Stimulated activated CD4-positive, alpha-beta T cell treated with anti-CD3 and anti-CD28 coated beads, Interleukin-1b, Interleukin-23, amount 100 ng/mL, for 1 hour (primary cell): ENCODE measurements at places on chromosomes 2 and 18.
A peak's percentile ranks its signal among the peaks of the same experiment; 100 is the strongest.

GRCh38 chr2:1613078-1613445, 131.3 kb downstream of the PXDN start:
- DNase-seq, result no peak

GRCh38 chr18:48680339-48681250, 141.8 kb downstream of the CTIF start:
- no peak for DNase-seq

GRCh38 chr2:167954495-167954894, 292.9 kb downstream of the STK39 start:
- DNase-seq, result no peak

- peak; percentile 13 for DNase-seq
Measured at GRCh38 chr2:64018701-64019082, 536 bp downstream of the VPS54 start.

GRCh38 chr2:128612628-128613027, 294.0 kb upstream of the HS6ST1 start:
- DNase-seq, result no peak

DNA sequence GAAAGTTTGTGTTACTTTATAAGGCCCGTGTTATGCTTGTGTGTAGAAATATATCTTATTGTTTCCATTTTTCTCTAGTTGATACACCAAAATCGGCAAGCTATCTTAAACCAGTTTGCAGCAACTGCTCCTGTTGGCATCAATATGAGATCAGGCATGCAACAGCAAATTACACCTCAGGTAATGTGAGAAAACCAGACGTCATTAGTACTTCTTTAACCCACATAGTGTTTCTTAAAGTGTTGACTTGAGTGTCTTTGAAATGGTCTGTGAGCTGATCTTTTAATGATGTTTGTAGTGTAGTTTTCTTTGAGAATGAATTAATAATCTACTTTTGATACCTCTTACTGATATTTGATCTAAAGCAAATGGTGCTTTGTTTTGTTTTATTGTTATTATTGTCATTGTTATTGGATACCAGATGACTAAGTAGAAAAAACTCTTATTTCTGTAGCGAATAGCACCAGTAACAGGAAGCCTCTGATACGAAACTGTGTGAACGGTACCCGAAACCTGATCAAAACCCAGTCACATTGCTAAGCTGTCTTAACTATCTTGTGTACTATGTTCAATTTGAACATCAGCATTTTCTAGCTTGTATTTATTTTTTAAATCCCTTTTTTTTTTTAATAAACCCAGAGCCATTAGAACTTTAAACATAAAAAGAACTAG, 53.7 kb downstream of the PTRHD1 start:
- DNase-seq, result no peak

GRCh38 chr18:10025711-10026670, 112.2 kb downstream of the VAPA start:
- DNase-seq, result no peak

- no peak for DNase-seq
Measured at GRCh38 chr2:40639320-40639719, 187.4 kb upstream of the SLC8A1 start.

- DNase-seq, result no peak
Measured at GRCh38 chr18:77366720-77367641, 117.3 kb downstream of the GALR1 start.

DNA sequence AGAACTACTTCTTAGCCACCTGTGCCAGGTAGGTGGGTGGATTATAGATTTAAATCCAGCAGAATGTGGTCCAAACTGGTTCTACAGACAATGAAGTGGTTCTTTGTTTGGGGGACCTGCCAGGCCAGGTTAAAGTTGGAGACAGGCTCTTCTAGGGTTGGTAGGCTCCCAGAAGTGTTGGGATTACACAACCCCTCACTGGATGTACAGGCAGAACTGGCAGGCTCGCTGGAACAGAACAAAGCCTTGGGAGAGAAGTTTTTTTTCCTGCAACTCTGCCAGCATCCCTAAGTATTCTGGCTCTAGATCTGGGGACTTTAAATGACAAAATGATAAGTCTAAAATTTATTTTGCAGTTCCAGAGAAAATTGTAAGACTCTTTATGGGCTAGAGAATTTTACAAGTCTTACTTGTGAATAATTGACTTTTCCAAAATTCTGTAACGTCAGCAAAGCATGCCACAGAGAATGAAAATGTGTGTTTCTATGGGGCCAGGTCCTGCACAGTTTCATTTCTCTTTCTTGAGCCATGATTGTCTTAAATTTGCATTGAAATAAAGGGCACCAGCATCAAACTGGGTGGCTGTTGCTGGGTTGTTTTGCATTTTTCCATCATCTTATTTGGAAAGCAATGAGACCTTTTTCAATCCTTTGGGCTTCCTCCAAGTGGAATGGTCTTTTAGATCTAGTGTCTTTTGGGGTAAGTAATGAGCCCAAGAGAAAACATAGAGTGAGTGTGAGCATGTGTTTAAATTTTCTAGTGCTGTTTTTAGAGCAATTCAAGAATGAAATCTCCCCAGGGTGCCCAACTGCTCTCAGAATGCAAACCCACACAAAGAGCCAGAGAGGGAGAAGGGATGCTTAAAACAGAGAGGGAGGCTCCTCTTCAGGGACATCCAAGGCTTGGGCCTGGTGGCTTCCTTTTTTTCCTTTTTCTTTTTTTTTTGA, 32.4 kb upstream of the ATL2 start:
- no peak for DNase-seq

- DNase-seq, result no peak
Measured at GRCh38 chr2:15096873-15097272, 464.3 kb downstream of the NBAS start.

- DNase-seq, result no peak
Measured at GRCh38 chr2:5227062-5227699, 465.0 kb upstream of the SOX11 start.

DNA sequence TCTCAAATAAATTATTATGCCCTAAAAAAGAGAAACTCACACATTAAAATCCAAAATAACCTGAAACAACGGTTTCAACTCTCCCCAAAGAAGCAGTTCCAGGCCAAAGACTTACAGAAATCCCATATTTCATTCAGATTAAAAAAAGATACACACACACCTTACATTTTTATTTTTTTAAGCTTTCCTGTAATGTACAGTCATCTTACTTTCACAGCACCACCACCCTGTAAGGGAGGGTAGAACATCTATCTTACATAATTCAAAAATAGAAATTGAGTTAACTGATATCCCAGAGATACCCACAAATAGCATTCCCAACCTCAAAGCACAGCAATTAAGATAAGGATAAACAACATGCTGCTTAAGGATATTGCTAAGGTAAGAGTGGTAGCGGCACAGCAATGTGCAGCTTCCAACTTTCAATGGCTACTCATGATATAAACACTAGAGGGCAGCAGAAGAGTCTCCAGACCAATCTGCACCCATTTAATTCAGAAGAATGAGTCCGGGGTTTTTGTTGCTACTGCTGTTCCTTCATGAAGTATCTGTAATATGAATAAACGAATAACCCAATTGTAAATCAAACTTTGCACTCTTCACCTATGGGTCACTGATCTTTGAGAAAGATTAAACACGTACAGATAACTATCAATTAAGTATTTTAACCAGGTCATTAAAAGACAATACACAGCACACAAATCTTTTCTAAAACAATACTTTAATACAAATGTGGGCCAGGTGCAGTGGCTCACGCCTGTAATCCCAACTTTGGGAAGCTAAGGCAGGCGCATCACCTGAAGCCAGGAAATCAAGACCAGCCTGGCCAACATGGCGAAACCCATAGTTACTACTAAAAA, 11.3 kb downstream of the GFPT1 start:
- DNase-seq, result no peak

DNA sequence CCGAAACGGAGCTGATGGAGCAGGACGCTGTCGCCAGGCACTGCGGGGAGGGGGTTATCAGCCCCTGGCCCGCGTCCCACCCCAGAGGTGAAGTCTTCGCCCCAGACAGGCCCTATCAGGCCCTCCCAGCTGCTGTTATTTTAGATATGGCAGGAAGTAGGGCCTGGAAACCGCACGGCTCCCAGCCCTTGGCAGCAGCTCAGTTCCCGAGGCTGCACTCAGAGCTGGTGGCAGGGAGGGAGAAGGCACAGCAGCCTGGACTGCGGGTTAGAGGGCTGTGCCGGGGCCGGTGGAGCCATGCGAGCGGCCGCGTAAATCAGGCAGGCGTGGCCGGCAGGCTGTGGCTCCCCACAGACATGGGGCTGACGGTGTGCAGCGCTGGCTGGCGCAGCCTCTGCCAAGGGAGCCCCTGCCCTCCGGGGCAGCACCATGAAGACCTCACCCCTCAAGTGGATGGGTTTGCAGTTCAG, 111.4 kb downstream of the NFATC1 start:
- DNase-seq, result no peak

GRCh38 chr18:22683196-22683676, 249.9 kb upstream of the RBBP8 start:
- DNase-seq, result no peak

DNA sequence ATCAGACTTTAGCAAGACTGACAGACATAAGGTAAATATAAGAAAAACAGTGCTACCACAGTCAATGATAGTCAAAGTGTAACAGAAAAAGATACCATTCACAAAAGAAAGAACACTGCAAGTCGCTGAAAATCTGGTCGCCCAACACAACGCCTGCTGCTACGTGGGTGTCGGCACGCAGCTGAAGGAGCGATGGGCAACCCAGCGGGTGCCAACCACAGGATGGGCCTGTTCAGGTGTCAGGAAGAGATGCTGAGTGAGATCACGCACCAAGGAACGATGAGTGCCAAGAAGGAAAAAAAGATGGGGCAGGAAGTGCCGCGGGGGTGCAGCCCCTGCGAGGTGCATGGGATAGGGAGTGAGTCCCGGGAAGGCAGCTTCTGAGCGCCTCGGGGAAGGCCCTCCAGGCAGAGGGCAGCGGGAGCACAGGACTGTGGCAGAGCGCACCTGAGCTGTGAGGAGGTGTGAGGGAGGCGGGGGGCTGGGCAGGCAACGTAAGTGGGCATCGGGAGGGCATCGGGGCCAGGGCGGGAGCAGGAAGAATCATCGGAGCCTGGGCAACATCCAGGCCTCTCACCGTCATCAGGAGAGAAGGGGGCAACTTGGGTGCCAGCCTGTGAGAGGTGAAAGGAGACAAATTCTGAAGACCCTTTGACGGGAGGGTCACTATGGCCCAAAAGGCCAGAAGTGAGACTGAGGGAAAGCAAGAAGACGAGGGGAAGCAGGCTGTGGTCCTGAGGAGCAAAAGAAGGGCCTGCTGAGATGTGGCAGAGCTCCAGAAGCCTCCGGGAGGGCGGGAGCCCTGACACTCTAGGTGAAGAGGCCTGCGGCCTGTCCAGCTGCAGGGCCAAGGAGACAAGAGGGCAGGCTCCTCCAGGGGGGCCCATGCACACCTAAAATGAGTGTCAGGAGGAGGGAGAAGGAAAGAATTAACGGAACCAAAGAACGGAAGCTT, 14.8 kb upstream of the MTERF4 start:
- no peak for DNase-seq

- DNase-seq, result no peak
Measured at GRCh38 chr18:62612776-62613175, 90.0 kb downstream of the ZCCHC2 start.

GRCh38 chr2:211477537-211478275, 921.3 kb downstream of the CPS1 start:
- DNase-seq, result no peak

DNA sequence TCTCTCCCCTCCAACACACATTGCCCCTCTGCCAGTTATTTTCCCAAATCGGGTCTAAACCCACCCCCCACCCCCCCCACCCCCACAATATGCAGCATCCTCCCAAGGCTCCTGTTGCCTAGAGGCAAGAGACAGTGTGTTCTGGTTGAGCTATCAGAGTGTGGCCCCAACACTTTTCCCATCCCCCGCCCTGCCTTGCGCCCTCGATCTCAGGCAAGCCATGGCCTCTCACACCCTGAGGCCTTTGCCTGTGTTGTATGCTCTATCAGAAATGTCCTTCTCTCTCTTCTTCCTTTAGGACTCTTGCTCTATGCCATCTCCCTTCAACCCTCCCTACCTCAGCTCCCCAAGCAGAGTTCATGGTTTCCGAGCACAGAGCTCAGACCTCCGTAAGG, 9.5 kb upstream of the GRHL1 start:
- DNase-seq, result no peak
